ENCODE measurements at places on chromosomes 7 and 10.

DNA sequence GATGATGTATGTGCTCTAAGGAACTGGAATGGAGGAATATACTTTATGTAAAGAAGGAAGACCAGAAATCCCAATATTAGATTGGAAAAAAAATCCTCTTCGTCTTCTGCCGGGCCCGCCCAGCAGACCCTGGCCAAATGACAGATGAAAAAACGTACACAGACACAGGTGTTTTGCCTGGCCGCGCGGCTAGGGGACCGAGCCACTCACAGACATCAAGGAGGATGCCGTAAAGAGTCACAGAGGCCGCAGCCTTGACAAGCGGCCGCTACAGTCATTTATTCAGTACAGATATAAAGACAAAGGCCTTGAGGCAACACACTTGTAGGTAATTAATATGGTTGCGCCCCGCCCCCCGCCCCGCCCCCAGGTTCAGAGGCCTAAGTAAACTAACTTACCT, 594.1 kb downstream of the GRM8 start:
- DNase-seq: no peak

GRCh38 chr10:33382216-33382600, 47.7 kb upstream of the NRP1 start:
- DNase-seq: no peak

GRCh38 chr10:505419-505818, 184.0 kb downstream of the DIP2C start:
- DNase-seq: no peak

DNA sequence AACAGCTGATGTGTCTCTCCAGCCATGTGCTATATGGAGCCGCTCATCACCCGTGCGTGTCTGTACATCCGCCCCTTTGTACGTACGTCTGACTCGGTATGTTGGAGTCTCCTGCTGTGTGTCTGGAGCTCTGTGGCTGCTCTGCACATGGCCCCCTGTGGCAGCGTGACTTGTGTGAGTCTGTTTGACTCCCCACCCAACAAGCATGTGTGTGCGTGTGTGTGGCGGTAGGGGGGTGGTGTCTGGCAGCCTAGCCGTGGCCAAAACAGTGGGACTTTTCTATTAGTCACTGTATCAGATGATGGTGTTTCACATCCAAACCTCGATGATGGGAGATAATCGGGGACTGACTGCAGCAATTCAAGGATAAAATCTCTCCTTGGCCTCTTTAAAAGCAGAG, 94.1 kb downstream of the COL13A1 start:
- DNase-seq: no peak

GRCh38 chr7:11830582-11831155, 1.3 kb downstream of the THSD7A start:
- no peak for DNase-seq

GRCh38 chr7:122485856-122486255, 181.3 kb upstream of the FEZF1 start:
- DNase-seq: no peak

DNA sequence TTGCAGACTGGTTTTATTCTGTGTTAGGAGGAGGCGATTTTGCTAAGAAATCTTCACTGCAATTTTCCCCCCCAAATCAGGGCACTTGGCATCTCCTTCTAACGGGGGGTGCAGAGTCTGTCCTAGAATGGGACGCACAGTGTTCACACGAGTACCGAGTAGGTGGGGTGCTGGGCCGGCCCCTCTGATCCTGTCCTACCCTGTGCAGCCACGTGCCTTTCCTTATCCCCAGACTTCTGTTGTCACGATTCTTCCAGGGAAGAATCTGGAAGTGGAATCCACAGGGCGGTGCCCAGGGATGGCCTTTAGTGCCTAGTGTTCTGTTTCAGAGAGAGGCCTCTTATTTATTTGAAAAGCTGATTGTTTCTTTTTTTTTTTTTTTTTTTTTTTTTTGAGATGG, 16.4 kb downstream of the CUX1 start:
- no peak for DNase-seq

DNA sequence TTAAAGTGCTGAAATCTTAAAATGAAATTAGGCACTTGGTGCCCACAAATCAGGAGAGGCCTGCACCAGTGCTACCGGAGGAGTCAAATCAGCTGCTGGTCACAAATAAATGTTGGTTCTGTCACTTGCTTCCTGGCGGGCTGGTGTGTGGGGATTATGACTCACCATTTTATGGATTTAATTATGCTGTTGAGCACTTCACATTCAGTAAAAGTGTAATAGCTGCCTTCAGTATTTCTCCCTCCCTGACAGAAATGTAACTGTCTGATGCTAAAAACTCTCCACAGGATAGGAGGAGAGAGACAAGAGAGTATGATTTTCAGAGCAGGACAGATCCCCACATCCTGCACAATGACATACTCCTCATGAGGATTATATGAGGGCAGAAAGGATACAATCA, 186.0 kb downstream of the JAZF1 start:
- DNase-seq: no peak

DNA sequence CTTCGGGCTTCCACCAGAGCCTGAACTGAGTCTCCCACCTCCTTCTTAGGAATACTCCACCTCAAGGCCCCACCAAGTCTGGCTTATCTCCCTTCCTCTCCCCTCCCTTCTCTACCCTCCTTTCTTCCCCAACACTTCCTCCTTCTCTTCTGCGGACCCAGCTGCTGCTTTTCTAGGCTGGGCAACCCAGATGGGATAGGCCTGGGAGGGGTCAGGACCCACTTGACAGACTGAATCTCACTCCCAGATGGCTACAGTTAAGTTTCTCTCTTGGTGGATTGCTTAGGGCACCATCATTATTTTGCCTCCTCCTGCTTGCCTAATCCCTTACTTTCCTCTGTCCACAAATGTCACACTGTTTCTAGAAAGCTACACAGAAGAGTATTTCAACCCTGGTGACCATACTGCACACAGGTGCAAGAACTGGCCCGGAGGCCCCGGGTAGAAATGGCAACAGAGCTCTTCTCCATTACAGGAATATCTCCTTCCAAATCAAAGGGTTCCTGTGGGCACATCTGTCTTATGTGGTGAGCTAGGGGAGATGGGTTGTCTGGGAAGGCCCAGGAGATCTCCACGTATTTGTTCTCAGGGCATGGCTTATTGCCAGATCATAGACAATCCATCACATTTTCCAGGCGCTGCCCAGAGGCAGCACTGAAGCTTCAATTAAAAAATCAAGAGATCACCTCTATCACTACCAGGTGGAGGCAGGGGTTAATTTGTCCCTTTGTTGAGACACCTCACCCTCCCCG, 5.1 kb upstream of the HOXA11 start:
- no peak for DNase-seq

DNA sequence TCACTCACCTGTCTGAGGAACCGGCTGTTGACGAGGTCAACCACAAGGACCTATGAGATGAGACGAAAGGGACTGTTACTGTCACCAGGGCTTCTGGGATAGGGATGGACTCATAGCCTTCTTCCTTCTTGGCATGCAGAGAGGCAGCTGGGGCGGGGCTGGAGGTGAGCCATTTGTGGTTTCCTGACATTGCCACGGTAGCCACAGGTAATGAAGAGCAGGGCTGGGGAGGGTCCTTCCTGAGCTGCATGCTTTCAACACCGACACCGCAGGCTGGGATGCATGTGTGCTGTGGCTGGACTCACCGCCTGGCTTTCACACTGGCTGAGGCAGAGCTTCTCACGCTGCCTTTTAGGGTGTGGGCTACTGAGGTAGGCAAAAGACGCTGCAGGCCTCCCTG, 46.4 kb upstream of the MKRN1 start:
- no peak for DNase-seq

GRCh38 chr7:35030848-35031247, 6.4 kb downstream of the DPY19L1 start:
- no peak for DNase-seq

- DNase-seq: no peak
Observed at GRCh38 chr10:11397980-11398580, 213.4 kb downstream of the USP6NL start.

- no peak for DNase-seq
Observed at GRCh38 chr10:59266321-59266720, 89.9 kb downstream of the PHYHIPL start.

- no peak for DNase-seq
Observed at GRCh38 chr7:18116661-18117060, 89.0 kb upstream of the PRPS1L1 start.

- no peak for DNase-seq
Observed at GRCh38 chr7:155581954-155582353, 35.6 kb upstream of the CNPY1 start.

DNA sequence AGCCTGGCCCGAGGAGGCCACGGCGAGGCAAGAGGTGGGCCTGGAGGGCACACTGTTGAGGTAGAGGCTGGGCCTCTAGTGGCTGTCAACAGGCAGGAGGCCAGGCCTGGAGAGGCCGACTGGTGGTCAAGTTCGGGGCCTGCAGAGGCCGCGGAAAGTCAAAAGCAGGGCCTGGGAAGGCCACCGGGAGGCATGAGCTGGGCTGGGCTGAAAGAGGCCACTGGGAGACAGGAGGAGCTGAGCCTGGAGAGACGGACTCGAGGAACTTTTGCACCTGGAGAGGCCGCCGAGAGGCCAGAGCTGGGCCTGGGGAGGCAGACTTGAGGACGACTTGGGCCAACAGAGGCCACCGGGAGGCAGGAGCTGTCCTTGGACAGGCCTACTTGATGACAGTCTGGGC, 321.2 kb downstream of the ZNF479 start:
- DNase-seq: no peak

DNA sequence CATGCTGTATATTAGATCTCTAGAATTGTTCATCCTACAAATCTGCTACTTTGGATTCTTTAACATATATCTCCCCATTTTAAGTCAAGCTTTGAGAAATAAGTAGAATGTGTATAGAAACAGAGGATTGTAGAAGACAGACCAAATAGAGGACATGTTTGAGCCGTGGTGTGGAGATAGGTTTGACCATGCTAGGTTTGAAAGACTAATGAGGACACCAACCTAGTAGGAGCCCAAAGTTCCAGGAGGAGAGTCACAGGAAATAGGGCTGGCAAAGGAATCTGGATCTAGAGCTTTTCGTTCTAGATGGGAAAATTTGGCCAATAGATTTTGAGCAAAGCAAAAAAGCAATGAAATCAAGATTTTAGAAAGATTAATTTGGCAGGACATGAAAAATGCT, 60.5 kb upstream of the TBX20 start:
- DNase-seq: no peak

- DNase-seq: no peak
Observed at GRCh38 chr7:12653518-12653917, 33.9 kb upstream of the ARL4A start.

DNA sequence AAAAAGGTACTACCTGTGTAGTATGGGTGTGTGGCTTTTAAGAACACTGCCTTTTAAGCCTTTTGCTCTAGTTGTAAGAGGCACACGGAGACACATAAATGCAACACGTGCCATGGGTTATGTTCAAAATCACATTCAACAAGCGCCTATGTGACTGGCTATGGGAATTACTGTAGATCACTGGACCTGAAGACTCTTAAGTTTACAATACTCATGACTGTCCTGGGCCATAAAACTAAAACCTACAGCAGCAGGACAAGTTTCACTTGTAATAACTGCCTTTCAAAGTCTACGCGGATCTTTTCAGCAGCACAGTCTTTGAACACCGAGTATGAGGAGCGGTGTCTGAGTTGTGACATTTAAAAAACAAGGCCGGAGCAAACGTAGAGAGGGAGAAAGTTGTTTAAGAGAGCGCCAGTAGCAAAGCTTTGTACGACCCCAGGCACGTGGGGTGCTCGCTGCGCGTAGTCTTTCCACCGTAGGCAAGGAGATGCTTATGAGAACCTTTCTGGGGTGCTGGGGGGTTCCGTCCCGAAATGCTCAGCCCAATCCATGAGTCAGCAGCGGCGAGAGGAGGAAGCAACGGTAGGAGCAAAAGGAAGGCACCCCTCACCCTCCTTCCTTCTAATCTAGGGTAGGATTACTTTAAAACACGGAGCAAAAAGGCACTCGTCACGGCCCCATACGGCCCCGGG, 662 bp downstream of the DNAJC2 start:
- DNase-seq: no peak

DNA sequence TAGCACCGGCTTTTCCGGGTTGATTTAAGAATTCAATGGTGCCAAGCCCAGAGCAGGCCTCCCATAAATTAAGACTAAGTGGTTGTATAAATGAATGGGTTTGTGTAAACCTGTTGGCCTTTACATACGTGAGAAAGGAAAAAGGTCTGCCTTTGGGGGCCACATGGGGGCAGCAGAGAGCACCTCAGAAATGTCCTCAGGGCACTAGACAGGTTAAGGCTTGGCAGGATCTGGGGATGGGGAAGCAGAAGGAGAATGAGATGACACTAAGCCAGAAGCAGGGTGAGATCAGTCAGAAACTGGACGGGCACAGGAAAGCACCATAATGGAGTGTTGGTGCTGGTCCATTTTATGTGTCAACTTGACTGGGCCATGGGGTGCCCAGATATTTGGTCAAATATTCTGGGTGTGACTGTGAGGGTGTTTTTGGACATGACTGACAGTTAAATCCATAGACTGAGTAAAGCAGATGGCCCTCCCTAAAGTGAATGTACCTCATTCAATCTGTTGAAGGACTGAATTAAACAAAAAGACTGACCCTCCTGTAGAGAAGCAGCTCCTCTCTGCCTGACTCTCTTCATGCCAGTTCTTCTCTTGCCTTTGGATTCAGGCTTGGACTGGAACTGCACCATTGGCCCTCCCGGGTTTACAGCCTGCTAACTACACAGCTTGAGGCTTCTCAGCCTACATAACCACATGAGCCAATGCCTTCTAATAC, 58.9 kb downstream of the FRMPD2 start:
- DNase-seq: no peak

- no peak for DNase-seq
Observed at GRCh38 chr10:103395754-103396066, 565 bp downstream of the ATP5MK start.

DNA sequence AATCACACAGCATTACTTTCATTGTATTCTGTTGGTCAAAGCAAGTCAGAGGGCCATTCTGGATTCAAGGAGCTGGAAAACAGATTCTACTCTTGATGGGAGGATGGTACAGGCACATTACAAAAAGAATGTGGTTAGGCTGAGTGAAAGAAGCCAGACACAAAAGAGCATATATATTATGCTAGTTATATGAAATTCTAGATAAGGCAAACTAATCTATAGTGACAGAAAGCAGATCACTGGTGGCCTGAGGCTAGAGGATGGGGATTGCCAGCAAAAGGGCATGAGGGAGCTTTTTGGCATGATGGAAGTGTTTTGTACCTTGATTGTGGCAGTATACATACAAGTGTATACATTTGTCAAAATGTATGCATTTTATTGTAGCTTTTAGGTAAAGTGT, 96.8 kb downstream of the SPAG6 start:
- DNase-seq: no peak

GRCh38 chr7:105807448-105807762, 69.0 kb downstream of the ATXN7L1 start:
- DNase-seq: no peak

- DNase-seq: no peak
Observed at GRCh38 chr7:157514306-157514705, 177.5 kb downstream of the DNAJB6 start.

DNA sequence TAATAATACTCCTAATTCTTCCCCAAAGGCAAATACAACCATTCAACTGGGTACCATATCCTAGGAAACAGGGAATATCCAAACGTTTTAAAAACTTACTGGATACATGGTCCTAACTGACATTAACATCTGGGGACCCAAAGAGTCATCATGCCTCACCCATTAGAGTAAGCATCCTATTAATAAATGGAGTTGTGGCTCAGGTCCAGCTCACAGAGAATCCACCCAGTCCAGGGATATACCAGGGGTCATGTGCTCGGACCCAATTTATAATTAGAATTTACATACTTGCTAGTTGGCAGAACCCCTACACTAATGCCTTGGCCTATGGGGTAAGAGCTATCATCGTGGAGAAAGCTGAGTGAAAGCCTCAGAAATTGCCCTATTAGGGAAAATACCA, 670.0 kb downstream of the XPNPEP1 start:
- DNase-seq: no peak

GRCh38 chr10:76643511-76643911, 994.1 kb downstream of the KCNMA1 start:
- no peak for DNase-seq

Data from activated naive CD4-positive, alpha-beta T cell (primary cell).